ENCODE measurements at places on chromosomes 1 and 21.

- DNase-seq, result no peak
These were observed 65.2 kb downstream of the SYT2 start for GRCh38 chr1:202645097-202645476.

DNA sequence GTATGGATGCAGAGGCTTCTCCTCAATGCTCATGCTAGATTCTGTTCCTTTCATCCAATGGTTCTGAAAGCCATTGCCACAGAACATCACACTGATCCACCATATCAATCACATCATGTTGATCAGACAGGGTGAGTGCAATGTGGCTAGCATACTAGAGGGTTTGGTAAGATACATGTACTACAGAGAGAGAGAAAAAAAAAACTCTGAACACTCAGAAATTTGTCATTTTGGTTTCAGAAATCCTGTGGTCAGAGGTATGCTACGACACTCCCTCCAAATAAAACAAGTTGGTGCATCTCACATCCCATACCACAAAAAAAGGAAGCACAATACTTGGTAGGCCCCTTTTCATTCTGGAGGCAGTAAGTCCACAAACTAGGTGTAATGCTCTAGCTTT, 35.4 kb downstream of the OR10J1 start:
- DNase-seq, result no peak

GRCh38 chr1:93692026-93692425, 10.4 kb upstream of the BCAR3 start:
- DNase-seq, result no peak

GRCh38 chr1:179781962-179782361, 38.9 kb downstream of the FAM163A start:
- DNase-seq, result no peak

DNA sequence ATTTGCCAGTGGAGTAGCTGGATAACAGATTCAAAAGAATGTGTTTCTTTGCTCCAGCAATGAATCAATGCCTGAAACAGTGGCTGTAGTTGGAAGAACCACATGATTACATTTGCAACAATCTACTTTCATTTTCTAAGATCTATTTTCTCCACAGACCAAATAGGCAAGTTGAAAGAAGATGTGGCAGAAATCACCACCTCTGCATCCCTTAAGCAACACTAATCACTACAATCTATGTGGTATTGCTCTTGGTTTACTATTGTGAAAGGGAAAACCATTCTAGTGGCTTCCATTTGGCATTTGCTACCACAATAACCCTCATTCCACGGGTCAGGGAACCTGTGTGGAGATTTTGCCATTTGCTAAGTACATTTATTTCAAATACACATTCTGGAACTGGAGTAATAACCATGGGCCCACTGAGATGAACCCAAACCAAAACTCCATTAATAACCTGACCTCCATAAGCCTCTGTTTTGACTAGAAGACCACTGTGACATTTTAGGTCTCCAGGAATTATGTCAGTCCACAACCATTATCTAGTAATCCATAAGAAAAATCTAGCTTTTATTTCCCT, 66.3 kb downstream of the C1orf185 start:
- DNase-seq, result no peak

GRCh38 chr1:30964706-30965105, 56.1 kb upstream of the SDC3 start:
- DNase-seq, result no peak

GRCh38 chr21:45528028-45528705, 14.1 kb downstream of the SLC19A1 start:
- no peak for DNase-seq

- DNase-seq, result no peak
These were observed 1.9 kb upstream of the TTLL10 start for GRCh38 chr1:1171546-1172340.

DNA sequence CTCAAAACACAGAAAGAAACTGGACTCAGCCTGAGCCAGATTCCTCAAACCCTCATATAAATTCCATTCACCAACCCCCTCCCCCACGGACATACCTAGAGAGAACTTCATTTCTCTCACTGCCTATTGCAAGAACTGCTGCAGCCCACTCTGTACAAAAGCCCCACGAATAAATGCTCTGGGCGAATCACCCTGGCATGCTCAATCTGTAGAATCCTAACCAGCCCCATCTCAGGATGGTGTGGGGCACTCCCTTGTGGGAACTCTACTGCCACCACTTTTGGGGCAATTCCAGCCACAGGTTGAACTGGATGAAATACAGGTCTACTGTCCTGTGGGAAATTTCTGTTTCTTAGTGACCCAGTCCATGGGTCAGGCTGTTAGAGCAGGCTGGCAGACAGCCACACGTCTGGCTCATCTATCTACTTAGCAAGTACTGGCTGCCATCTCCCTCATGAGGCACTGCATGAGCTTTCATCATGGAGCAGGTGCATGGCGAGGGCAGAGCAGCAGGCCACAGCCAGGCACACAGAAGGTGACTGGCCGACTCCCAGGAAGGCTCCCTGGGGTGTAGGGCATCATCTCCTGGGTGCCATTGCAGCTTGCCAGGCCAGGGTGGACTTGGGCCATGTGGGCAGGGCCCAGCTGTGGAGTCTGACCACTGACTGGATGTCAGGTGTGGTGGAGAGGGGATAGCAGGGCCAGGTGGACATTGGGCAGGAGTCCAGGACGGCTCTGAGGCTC, 1.6 kb upstream of the C1orf35 start:
- DNase-seq, result no peak

Data from kidney capillary endothelial cell (primary cell).